ENCODE measurements at places on chromosomes 7 and 10.

- DNase-seq, result no peak
Measured at GRCh38 chr7:127447326-127447945, 54.9 kb upstream of the ZNF800 start.

GRCh38 chr10:11329062-11329673 lies 282.3 kb downstream of the USP6NL start:
- DNase-seq, result no peak

GRCh38 chr10:76885816-76886215 lies 751.8 kb downstream of the KCNMA1 start:
- DNase-seq, result no peak

GRCh38 chr7:47320296-47320695 lies 261.6 kb downstream of the TNS3 start:
- no peak for DNase-seq

DNA sequence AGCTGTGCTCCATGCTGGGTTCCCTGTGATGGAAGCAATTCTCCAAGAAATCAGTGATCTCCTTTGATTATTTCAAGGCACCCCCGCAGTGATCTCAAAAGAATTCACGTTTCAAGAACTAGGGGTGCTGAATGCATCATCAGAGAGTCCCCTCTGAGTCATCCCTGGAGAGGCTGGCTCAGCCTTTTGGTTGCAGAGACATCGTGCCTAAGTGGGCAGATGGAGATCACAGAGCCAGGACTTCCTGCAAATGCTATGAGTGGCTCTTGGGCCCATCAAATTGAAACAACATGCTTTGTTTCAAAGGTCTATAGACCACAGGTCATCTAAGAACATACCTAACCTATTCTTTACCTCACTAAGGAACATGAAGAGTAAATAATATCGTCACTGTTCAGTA lies 41.5 kb upstream of the PLEKHA1 start:
- no peak for DNase-seq

GRCh38 chr10:60375293-60376004 lies 14.2 kb downstream of the ANK3 start:
- no peak for DNase-seq

GRCh38 chr7:134458341-134458805 lies 527 bp downstream of the AKR1B1 start:
- peak; percentile 54 for DNase-seq

GRCh38 chr7:87534072-87534471 lies 58.6 kb upstream of the ABCB4 start:
- DNase-seq, result no peak

DNA sequence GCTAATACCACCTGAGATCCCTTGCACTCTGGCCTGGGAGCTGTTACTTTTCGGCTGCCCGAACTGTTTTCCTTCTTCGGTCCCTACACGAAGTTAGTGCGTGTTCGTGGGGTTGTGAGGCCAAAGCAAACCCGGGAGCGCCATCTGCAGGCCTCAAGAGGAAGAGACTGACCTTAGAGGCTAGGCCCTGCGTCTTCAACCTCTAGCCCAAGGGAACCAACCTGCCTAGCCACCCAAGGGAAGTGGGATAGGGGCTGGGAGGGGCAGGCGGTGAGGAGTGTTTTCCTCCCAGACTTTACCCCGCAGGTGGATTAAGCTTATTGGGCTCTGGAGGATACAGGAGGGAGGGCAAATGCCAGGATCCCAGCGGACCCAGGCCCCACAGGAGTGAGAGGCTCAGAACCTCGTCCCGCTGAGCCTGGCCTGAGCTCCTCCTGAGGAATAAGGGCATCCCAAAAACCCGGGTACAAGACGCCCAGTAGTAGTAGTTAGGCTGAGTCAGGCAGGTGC lies 1.7 kb upstream of the PAX2 start:
- DNase-seq, result peak; percentile 68

DNA sequence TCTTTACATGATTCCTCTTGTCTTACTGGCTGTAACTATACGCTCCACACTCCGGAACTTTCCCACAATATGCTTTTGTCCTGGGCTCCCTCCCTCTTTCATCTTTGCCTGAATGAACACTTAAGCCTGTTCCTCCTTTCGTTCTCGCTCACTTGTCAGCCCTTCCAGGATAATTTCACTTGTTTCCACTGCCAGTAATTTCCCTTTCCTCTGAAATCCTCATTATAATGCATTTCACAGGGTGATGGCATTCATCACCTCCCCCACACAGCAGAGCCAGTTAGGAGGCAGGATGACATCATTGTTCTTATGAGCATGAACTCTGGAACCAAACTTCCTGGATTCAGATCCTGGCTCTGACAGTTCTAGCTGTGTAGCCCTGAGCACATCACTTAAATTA lies 372.6 kb downstream of the GPR158 start:
- DNase-seq, result no peak

- DNase-seq, result no peak
Measured at GRCh38 chr7:79455173-79455790, 1.8 kb upstream of the MAGI2 start.

DNA sequence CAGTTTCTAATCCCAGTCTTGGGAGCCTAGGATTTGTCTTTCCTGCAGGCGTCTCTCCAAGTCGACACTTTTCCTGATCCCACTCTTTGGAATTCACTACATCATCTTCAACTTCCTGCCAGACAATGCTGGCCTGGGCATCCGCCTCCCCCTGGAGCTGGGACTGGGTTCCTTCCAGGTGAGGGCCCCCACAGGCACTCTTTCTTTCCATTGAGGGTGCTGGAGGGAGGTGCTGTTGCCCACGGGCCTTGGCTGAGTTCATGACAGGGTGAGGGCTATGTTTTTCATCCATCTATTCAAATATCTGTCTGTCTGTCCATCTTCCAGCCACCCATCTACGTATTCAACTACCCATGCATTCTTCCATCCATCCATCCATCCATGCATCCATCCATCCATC lies 12.6 kb downstream of the GHRHR start:
- no peak for DNase-seq

DNA sequence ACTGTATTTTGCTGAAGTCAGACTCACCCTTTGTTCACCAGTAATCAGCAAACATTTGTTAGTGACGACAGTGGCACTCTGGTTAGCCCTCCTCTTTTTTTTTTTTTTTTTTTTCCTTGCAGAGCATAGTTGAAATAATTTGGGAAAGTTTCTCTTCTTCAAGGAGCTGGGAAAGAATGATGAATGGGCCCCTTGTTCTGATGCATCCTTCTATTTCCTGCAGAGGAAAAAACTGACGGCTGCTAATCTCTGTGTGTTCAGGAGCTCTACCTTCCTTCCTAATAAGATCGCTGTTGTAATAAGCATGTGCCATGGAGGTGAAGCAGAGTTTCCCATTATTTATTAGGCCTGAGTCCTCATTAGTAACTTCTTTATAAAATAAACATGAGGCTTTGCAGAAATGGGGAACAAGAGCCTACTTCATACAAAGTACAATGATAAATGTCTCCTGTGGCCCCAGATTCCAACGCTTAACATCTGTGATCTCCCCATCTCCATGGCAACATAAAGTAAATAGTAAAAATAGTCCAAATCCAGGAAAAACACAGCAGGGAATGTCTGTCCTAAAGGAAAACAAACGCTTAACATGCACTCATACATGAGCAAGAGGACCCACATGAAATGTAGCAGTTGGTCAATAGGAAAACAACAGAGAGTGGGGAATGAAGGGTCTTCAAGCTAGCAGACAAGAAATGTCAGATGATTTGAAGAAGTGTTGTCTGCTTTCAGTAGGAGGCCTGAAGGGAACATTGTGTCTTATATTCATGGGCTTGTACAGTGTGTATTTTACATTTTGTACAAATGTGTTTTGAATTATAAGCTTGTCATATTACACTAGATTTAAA lies 59.1 kb upstream of the CALD1 start:
- no peak for DNase-seq

DNA sequence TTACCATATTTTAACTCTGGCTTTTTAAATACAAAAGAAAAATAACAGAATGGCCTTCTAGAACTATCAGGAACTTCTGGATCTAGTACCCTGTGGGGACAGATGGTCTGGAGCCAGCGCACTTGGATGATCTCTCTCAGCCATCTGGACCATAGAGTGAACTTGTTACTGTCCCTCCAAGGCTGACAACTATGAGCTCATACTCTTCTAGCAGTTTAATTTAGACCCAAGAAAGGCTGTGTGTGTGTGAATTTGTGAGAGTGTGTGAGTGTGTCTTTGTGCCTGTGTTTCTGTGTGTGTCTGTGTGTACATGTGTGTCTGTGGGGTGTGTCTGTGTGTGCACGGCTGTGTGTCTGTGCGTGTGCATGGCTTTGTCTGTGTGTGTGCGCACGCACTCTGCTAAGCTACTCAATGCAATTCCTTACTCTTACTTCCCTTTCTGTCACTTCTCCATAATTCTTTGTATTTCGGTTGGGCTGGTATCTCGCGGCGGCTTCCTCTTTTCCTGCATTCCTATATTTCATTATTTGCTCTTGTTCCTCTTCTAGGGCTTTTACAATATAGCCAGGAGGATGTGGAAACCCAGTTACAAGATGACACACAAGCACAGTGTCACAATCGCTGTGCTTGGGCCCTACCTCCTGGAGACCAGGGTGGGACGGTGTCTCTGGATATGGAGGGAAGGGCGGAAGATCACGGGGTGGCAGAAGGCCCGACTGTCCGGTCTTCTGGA lies 51.9 kb downstream of the IKZF1 start:
- peak; percentile 87 for DNase-seq

GRCh38 chr10:88874281-88874680 lies 5.8 kb upstream of the STAMBPL1 start:
- no peak for DNase-seq
